Placental epithelial cell (primary cell): ENCODE measurements at places on chromosomes 3 and 15. TPM values are rescaled to one million over a fixed set of nuclear protein-coding genes. Genes with fewer than 3 reads are reported as not detected.

SLC2A2 gene
- 0.11 TPM in 1 of 2 replicates, not detected in the other for total RNA-seq

KIF7 gene
- 8.4 and 8.6 TPM in 2 replicates for total RNA-seq

GOLGA6L10 gene
- total RNA-seq = 2.4 TPM in 1 of 2 replicates, not detected in the other

HAPLN3 gene
- 3.9 and 11.4 TPM in 2 replicates for total RNA-seq

AADACL2 gene
- total RNA-seq = not detected in 2 replicates

CRABP1 gene
- total RNA-seq = not detected in 2 replicates

PLIN1 gene
- 0.33 and 0.39 TPM in 2 replicates for total RNA-seq

IL5RA gene
- not detected in 2 replicates for total RNA-seq

KCNAB1 gene
- under 0.01 and 0.54 TPM in 2 replicates for total RNA-seq

PAK6 gene
- 0.54 and 0.79 TPM in 2 replicates for total RNA-seq

SOX14 gene
- total RNA-seq = not detected in 2 replicates

PLCL2 gene
- 20.7 and 31.8 TPM in 2 replicates for total RNA-seq

DMXL2 gene
- total RNA-seq = 17.0 and 22.4 TPM in 2 replicates

THSD4 gene
- total RNA-seq = 44.8 and 67.5 TPM in 2 replicates

GOLGA8J gene
- total RNA-seq = not detected in 2 replicates

SLC9A9 gene
- total RNA-seq = under 0.01 and 0.43 TPM in 2 replicates

KLHL6 gene
- not detected in 2 replicates for total RNA-seq

TRIM59 gene
- total RNA-seq = 13.7 and 25.6 TPM in 2 replicates

PCSK6 gene
- 2.4 and 5.5 TPM in 2 replicates for total RNA-seq

INTS14 gene
- total RNA-seq = 34.2 and 36.1 TPM in 2 replicates

ANKRD34C gene
- total RNA-seq = under 0.01 and 0.87 TPM in 2 replicates
